ENCODE measurements at places on chromosomes 16 and 17. TPM values are rescaled to one million over a fixed set of nuclear protein-coding genes. Genes with fewer than 3 reads are reported as not detected.

The PHKB gene
- 48.6 TPM for total RNA-seq

The OTOP2 gene
- total RNA-seq = not detected

The LGALS9B gene
- not detected for total RNA-seq

The TBC1D3I gene
- total RNA-seq = 0.47 TPM

The TMC6 gene
- 819 TPM for total RNA-seq

The MPHOSPH6 gene
- 21.3 TPM for total RNA-seq

The MEFV gene
- total RNA-seq = 0.60 TPM

The CCL5 gene
- 84.3 TPM for total RNA-seq

The IRF8 gene
- 17.8 TPM for total RNA-seq

The HOXB4 gene
- total RNA-seq = 1.8 TPM

The CLCN7 gene
- 116 TPM for total RNA-seq

The TBC1D3L gene
- 21.7 TPM for total RNA-seq

The TM4SF5 gene
- total RNA-seq = not detected

The SLC16A5 gene
- total RNA-seq = 14.8 TPM

The COPZ2 gene
- 1.2 TPM for total RNA-seq

The TPSD1 gene
- total RNA-seq = not detected

The CD300LB gene
- total RNA-seq = not detected

The SNTB2 gene
- 12.9 TPM for total RNA-seq

The TIMP2 gene
- total RNA-seq = 7.3 TPM

The KRT222 gene
- total RNA-seq = not detected

The IRX5 gene
- not detected for total RNA-seq

The GABARAP gene
- 280 TPM for total RNA-seq

The SOX15 gene
- 0.55 TPM for total RNA-seq

The GAS2L2 gene
- 0.36 TPM for total RNA-seq

The CLEC18A gene
- 1.3 TPM for total RNA-seq

The WFDC1 gene
- total RNA-seq = not detected

The IGF2BP1 gene
- total RNA-seq = not detected

The AIPL1 gene
- not detected for total RNA-seq

The GNGT2 gene
- 4.7 TPM for total RNA-seq

The C16orf92 gene
- total RNA-seq = not detected

The KRTAP2-1 gene
- total RNA-seq = not detected

The PABPN1L gene
- total RNA-seq = not detected

The PYDC1 gene
- total RNA-seq = not detected

The SLC5A11 gene
- 0.68 TPM for total RNA-seq

The CCL18 gene
- total RNA-seq = not detected

The PMP22 gene
- not detected for total RNA-seq

The MPRIP gene
- 219 TPM for total RNA-seq

The SOX9 gene
- not detected for total RNA-seq

The SNX20 gene
- 38.3 TPM for total RNA-seq

The AANAT gene
- total RNA-seq = not detected

The KRT25 gene
- total RNA-seq = not detected

The CHST6 gene
- not detected for total RNA-seq

The ST6GALNAC2 gene
- 0.44 TPM for total RNA-seq

The MINK1 gene
- 110 TPM for total RNA-seq

The CCL8 gene
- total RNA-seq = not detected

The GAST gene
- total RNA-seq = not detected

The OTOP3 gene
- total RNA-seq = not detected

The SLFN14 gene
- not detected for total RNA-seq

The TPSG1 gene
- not detected for total RNA-seq

The MMP2 gene
- not detected for total RNA-seq

The HEATR9 gene
- 1.2 TPM for total RNA-seq

The KLHL10 gene
- total RNA-seq = not detected

The ACSM2A gene
- total RNA-seq = not detected

The CTRB2 gene
- not detected for total RNA-seq

The EPOP gene
- total RNA-seq = 1.2 TPM

The SLC13A2 gene
- total RNA-seq = not detected

The BEAN1 gene
- not detected for total RNA-seq

Data from naive thymus-derived CD8-positive, alpha-beta T cell (primary cell).